NCI-H510A (cell line): ENCODE measurements at places on chromosomes 7 and 10.

DNA sequence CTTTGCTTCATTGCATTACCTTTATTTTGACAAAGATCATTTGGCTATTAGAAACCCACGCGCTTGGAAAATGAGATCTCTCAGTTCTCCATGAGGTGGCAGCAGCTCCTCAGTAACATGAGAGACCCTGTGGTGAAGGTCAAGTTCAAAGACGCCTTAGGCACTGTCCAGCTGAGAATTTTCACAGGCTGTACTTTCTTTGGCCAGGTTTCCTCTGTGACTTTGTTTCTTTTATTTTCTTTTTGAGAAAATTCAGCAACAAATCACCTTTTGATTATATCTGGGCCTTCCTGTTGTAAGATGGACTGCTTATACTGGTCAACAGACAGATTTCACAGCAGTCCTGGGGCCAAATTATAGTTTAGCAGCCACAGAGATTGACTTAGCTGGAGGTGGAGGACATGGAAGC lies 54.5 kb downstream of the RAB18 start:
- no peak for DNase-seq

- no peak for DNase-seq
Measured at GRCh38 chr10:57168611-57169240, 807.7 kb upstream of the ZWINT start.

- no peak for DNase-seq
Measured at GRCh38 chr10:21976739-21977138, 26.8 kb downstream of the DNAJC1 start.

DNA sequence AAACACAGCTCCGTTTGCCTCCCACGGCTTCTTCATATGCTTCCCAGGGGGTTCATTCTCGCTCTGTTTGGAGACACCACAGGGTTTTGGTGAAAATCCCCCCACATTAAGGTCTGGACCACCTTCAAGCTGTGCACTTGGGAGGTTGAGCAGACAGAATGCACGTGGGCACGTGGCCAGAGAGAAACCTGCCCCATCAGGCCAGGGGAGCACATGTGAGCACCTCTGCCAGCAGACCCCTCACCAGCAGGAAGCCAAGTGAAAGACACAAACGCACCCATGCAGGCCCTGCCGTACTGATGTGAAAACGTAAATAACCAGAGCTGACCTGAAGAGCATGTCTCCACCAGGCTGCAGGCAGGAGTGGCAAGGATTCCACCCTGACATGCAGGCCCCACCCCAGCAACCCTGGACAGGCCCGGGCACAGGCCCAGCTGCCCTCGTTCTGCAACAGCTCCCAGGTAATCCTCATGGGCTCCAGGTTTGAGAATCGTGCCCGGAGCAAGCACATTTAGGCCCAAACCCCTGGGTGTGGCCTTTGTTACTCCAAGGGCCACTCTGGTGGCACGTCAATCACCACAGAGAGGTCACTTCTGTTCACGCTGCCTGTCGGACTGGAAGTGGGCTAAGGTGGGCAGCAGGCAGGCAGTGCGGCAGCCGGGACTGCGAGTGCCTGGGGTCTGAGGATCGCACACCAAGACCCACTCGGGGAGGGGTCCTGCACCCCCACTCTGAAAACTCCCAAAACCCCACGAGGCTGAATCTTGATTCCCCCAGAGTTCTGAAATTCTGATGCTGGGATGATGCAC lies 184.4 kb downstream of the PTPRN2 start:
- DNase-seq, result no peak

DNA sequence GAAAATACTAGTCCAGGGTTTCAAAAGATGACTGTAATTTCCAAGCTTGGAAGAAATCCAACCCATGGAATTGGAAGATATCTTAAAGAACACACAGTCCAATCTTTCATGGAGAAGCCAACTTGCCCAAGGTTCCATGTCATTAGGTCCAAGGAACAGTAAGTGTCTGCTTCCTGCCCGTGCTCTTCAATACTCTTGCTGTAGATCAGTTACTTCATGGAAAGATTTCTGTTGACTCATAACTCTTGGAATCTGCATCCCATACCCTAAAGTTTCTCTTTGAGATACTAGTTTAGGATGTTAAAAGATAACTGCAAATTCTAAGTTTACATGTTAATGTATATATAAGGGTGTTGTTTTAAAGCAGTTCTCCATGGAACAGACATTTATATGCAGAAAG lies 127.9 kb upstream of the SLC13A1 start:
- DNase-seq, result no peak

GRCh38 chr10:17643339-17643754 lies 604 bp upstream of the STAM start:
- DNase-seq, result peak; percentile 24

- DNase-seq, result no peak
Measured at GRCh38 chr10:48691812-48692528, 7.3 kb downstream of the WDFY4 start.

DNA sequence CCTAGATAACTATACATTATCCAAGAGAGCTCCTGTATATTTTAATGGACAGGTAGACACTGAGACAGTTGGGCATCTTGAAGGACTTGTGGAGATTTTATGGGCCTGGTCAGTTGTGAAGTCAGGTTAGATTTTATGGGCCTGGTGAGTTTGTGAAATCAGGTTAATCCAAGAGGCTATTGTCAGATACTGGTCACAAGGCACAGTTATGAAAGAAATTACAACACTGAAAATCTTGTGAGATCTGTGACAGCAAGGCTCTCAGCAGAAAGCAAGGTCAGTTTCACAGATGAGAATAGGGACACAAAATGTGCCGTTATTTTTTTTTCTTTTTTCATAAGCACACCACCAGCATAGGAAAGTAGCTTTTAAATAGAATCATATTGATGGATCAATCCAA lies 167.6 kb downstream of the VTI1A start:
- DNase-seq, result no peak

- DNase-seq, result no peak
Measured at GRCh38 chr7:82384051-82384464, 59.5 kb downstream of the CACNA2D1 start.

DNA sequence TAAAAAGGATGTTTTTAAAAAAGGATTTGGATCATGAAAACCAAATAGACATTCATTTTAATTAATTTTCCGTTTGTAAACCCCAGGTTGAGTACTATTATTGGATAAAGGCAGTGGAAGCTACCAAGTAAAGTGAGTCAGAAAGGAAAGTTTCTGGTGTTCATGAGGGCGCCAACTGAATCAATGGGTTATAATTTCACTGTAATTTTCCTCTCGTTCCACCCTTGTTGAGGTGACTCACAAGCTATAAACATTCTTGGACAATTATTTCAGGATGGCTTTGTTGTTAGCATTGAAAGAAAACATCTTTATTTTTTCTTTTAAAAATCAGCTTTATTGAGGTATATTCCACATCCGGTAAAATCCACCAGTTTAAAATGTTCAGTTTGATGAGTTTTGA lies 5.1 kb upstream of the FAM133B start:
- DNase-seq, result no peak

DNA sequence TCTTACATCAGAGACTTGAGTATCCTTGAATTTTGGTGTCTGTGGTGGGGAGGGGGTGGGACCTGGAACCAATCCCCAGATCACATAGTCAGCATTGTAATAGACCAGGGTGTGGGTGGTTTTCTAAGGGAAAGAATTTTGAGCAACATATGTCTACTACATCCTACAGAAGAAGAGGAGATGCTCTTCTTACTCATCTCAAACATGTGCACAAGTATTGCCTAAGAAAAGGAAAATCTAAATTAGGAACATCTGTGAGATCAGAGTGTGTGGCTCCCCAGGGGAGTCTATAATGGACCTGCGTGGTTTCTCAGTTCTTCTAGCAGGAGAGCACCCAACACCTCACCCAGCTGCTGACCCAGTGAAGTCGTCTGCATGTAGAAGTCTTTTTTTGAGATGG lies 148.8 kb downstream of the CCDC3 start:
- no peak for DNase-seq
